Endodermal cell (in vitro differentiated cells): ENCODE measurements at places on chromosomes 1 and 21. TPM values are rescaled to one million over a fixed set of nuclear protein-coding genes. Genes with fewer than 3 reads are reported as not detected.

DNA sequence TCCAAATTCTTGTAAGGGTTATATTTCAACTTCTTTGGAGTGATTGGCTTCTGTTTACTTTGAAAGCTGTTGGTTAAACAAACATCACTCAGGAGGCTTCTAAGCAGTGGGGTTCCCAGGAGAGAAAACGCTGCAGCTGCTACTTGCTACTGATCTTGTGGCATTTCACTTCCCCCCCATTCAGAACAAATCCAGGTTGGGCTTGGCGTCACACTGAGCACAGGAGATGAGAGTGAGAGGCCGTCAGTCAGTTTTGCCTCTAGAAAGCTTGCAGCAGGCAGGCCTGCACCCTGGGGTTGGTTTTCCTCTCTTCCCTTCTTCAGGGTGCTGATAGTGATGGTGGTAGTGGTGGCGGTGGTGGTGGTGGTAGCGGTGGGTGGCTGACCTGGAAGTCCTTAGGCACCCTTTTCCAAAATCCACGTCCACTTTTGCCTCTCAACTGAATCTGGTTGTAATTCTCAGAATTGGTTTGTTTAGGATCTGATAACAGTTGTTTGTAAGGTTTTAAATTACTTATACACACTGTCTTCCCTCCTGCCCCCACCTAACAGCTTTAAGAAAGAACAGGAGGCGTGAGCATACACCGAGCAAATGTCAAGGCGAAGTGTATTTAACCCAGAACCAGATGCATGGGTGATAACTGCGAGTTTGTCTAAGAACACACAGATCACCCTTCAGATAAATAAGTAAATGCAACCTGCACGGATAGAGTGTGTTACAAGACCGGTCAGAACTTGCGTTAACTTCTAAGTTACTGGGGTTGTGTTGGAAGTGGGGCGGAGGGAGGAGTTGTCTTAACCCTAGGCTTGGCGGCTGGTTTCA, 3.2 kb upstream of the PROX1 start:
- peak; percentile 89 for DNase-seq

Gene DFFA
- total RNA-seq, result 54.1 to 111 TPM (median 105 TPM) in 3 replicates

DNA sequence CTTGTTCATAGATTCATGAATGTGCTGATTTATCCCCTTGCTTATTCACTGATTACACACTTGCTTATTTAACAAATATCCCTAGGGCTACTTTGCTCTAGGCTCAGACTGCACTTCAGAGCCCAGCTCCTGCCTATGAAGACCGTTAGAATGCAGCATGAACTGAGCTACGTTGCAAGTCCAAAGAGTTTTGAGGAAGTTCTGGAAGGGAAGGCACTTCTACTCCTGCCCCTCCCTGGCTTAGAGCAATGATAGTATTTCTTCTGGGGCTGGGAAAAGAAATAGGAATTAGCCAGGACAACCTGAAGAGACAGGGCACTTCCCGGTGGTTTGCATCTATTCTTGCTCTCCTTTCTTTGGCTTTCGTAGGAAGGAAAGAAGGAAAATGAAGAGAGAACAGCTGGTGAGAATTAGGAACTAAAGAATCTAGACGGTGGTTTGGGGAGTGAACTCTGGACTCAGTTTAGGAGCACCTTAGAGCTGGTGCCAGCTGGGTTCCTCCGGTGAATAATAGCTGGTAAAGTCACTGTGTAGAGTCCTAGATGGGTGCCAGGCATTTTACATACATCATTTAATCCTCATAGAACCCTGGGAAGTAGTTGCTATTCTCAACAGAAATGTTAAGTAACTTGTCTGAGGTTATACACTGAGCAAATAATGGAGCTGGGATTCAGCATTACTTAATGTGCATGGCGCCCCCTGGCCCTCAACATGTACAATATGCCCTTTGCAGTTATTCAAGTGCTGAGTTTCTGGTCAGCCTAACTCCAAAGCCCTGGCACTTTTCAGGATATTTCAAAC, 65.9 kb downstream of the NDUFS5 start:
- peak; percentile 76 for DNase-seq

- DNase-seq, result no peak
These were observed 59.0 kb downstream of the RUSC1 start for GRCh38 chr1:155379631-155380090.

Gene FCGR1A
- not detected in 2 replicates for total RNA-seq

Gene GRHL3
- 0.31 to 1.8 TPM (median 1.5 TPM) in 3 replicates for total RNA-seq

DNA sequence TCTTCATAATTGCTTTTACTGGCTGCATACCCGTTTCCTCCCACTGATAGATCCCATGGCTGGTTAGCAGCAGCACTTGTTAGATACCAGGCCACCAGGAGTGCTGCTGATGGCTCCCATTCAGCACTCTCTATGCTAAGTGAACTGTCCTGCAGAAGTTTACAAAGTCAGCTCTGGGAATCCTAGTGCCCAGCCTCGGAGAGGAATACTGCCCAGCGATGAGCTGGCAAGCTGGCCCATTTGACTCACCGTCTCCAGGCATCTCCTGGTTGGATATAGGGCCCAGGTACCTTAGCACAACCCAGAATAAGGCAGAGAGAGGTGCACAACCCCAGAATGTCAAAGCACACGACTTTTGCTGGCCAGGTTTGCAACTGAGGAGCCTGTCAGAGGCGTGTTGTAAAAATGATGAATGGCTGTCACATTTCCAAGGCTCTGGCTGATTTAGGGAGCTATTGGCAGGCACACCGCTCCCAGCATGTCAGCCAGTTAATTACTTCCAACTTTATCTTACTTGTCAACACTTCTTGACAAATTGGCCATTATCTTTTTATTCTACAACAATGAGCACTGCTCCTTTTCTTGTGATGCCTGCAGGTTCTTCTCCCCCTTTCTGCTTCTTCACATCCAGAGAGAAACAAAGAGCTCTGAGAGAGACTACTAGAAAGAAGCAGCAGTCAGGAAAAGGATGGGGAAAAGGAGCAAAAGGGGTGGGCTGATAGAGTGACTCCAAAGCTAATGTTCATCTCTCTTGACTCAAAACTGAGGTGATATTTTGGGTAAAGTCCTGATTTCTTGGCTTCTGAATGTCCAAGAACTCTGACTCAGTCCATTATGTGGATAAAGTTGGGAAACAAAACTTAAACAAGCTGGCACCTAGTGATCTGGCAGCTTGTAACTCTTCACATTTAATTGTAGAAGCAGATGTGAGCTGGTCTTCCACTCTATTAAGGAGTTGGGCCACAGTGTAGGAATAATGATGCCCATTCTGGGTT, 10.8 kb upstream of the ANGPTL7 start:
- DNase-seq, result peak; percentile 66

GRCh38 chr1:1540818-1541628, 599 bp upstream of the TMEM240 start:
- no peak for DNase-seq
